Activated T-helper 1 cell treated with Interleukin-2 at 50 U/mL for 16 hours (primary cell): ENCODE measurements at places on chromosomes 7 and 10.
A peak's percentile ranks its signal among the peaks of the same experiment; 100 is the strongest.

DNA sequence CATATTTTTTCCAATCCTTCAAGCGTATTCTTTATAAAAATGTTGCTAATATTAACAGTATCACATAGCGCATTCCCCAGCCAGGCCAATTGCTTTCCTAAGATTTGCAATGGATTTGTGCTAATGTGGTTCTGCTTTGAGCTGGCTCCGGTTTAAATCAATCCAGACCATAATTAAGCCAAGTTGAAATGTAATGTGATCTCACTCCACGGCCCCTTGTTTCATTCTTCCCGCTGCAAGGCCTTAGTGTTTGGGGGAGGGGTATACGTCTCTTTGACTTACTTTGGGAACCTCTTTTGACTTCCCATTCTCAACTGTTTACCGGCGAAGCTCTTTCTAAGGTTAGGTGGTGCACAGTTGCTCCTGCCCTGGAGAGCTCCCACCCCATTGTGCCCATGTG lies 86.4 kb downstream of the PRPF18 start:
- DNase-seq: no peak

- no peak for DNase-seq
Measured at GRCh38 chr10:109689785-109690184, 233.5 kb downstream of the XPNPEP1 start.

- DNase-seq: no peak
Measured at GRCh38 chr7:147332988-147333387, 1216.4 kb downstream of the CNTNAP2 start.

DNA sequence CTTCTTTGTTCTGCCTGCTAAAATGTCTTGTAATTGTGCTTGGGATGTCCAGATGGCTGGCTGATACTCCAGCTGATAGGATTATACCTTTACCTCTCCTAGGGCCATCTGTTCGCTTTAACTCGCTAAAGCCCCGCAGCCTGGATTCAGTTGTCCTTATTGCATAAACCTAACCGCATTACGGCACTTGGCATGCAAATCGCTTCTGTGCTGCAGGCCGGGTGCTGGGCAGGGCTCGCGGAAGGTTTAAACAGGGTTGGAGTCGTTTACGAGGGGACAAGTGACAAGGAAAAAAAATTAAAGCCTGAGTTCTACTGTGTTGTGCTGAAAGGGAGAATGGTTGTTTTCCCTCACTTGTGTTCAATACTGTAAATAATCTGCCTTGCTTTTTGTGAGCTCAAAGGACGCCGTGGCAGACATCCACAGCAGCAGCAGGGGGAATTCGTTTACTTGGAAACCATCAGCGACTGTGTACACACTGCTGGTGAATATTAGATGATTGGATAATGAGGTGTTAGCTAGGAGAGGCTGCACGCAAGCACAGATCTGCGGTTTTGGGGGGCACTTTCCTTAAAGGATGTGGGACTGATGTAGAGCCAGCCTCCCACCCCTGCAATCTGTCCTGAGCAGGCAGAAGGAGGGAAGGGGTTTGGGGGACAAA lies 93.0 kb downstream of the EBF3 start:
- DNase-seq: no peak

GRCh38 chr7:7136466-7137381 lies 45.6 kb upstream of the C1GALT1 start:
- no peak for DNase-seq

DNA sequence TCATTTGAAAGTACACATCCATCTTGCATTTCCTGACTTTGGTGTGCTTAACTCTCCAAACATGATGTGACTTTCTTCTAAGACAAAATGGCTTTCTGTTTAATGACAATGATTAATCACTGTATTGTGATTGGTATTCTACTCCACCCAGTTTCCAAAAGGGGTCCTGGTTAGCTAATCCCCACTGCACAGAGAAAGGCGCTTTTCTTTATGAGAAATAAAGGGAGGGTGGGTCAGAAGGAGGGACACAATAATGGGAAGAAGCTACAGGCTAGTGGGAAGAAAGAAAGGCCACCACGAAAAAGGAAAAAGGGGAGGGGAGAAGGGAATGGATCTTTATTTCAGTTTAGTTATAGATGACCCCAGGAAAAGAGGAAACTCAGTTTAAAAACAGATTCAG lies 69.2 kb downstream of the PRTFDC1 start:
- DNase-seq: no peak

- DNase-seq: no peak
Measured at GRCh38 chr10:118562851-118563250, 32.6 kb downstream of the PRLHR start.

- no peak for DNase-seq
Measured at GRCh38 chr10:52573347-52573746, 199.2 kb downstream of the MBL2 start.

- DNase-seq: no peak
Measured at GRCh38 chr10:131180740-131181415, 130.6 kb downstream of the TCERG1L start.

- no peak for DNase-seq
Measured at GRCh38 chr10:12529976-12530375, 180.6 kb downstream of the CAMK1D start.

GRCh38 chr10:43854007-43854406 lies 205.3 kb upstream of the ZNF32 start:
- DNase-seq: no peak

GRCh38 chr7:2040893-2041270 lies 191.9 kb downstream of the MAD1L1 start:
- DNase-seq: no peak

DNA sequence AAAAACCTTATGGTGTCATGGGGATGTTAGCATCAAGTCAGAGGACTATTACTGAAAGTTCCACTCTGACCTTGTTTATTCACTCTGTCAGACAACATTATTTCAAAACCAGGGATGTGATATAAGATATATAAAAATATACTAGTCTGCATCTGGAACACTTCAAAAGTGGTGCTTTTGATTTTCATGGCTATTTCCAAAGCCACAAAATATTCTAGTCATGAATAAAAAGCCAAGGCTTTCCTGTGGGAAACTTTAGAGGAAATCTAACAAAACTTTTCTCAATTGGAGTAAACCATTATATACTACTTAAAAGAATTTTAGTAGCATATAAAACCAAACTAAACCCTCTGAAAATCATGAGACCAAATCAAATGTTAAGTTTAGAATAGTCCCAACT lies 205.2 kb downstream of the TMEM26 start:
- no peak for DNase-seq

- no peak for DNase-seq
Measured at GRCh38 chr7:42135728-42136127, 101.3 kb downstream of the GLI3 start.

DNA sequence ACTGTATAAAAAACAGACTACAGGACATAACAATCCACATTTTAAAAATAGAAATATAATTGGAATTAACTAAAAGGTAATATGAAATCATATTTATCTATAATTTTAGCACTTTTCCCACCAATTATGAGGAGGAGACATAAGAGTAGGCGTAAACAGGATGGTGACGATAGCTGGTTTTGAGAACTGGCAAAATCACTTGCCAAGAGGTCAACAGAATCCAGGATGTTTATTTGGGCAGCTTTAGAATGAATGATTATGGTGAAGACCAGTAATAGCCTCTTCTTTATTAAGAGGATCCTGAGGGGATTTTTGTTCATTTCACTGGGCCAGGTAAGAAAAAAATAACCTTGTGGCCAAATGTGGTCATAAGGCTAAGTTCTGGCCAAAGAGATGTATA lies 67.2 kb downstream of the TPK1 start:
- DNase-seq: no peak

- DNase-seq: no peak
Measured at GRCh38 chr10:11018855-11019631, 1.4 kb downstream of the CELF2 start.

DNA sequence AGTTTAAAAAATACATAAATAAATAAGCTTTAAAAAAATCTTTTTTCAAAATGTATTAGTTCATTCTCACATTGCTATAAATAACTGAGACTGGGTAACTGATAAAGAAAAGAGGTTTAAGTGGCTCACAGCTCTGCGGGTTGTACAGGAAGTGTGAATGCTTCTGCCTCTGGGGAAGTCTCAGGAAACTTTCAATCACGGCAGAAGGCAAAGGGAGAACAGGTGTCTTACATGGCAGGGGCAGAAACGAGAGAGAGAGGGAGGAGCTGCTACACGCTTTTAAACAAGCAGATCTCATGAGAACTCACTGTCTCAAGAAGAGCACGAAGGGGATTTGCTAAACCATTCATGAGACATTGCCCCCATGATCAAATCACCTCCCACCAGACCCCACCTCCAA lies 114.6 kb downstream of the DNAJC1 start:
- DNase-seq: no peak

DNA sequence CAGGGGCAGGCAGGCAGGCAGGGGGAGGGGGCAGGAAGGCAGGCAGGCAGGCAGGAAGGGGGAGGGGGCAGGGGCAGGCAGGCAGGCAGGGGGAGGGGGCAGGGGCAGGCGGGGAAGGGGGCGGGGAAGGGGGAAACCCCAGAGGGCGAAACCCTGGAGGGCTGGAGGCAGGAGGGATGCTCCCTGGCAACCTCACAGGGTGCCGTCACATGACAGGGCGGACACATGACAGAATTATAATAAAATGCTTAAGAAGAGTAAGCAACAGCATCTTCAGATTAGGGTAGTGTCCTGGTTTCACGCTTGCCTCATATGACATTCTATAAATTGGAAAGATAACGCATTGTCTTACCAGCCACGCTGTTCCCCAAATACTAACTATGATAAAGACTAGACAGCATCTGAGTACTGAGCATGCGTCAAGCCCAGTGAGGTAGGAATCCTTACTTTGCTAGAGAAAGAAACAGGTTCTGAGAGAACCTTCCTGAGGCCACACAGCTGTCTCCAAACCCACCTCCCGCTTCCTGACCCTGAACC lies 131.6 kb downstream of the DIP2C start:
- DNase-seq: peak; percentile 9

- no peak for DNase-seq
Measured at GRCh38 chr10:131002031-131002861, 309.3 kb downstream of the TCERG1L start.

DNA sequence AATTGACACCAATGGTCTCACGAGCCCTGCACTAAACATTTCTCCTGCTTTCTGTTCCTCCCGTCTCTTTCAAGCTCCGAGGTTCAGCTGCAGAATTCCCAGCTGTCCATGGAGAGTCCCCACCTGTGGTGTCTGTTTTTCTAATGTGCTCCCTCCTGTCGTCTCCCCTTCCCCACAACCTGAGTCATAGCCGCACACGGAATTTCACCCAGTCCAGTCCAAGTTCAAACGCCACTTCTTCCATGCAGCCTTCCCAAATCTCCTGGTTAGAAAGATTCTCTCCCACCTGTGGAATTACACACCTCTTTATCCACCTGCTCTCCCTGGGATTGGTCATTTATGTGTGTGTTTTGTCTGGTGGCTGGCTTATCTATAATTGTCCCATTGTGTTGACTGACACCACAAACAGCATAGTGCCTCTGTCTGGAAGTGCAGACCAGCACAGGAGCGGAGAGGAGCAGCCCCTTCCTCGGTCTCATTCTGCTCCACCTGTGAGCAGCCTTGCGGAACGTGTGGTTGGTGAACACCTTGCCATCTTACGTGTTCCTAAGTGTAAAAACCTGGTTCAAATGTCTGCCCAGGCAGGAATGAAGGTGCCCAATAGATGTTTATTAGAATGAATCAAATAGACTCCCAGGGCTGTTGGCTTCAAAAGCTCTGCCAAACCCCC lies 3.3 kb upstream of the DIP2C start:
- DNase-seq: no peak

- DNase-seq: peak; percentile 61
Measured at GRCh38 chr7:138903186-138903820, 77.9 kb downstream of the KIAA1549 start.
